Fibroblast of skin of back (primary cell): ENCODE measurements at places on chromosomes 4 and X.

DNA sequence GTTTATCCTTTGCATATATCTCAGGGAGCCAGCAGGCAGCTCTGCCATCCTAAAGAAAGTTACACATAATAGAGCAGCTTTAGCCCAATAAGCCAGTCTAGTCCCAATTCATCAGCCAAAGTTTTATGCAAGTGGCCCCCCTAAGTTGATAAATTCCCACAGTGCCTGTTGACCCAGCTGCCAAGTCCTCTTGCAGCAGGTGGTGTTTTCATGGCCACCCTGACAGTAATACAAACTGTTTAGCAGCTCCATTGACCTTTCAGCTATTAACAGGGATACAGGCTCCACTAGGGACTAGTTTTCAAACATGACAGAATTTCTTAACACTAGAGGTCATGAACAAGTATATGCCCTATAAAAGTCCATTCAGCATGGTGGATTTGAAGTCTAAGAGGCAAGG is 77.5 kb downstream of the HHIP start:
- no peak for DNase-seq

DNA sequence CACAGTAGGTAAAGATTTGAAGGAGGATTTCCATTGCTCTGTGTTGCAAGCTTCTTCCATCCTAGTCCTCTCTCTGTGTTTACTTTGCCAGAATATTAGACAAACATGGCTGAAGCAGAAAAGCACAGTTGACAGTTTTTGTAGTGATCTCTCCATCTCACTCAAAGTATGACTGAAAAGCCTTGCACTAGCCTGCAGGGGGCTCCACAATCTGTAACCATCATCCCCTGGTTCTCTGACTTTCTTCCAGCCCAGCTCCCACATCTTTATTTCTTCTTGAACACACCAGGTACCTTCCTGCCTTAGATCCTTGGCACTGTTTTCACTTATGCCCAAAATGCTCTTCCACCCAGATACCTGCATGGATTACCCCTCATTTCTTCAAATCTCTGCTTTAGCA is 34.1 kb upstream of the HHIP start:
- peak; percentile 7 for DNase-seq

- no peak for DNase-seq
Observed at GRCh38 chrX:10098270-10098713, 58.5 kb upstream of the CLCN4 start.

DNA sequence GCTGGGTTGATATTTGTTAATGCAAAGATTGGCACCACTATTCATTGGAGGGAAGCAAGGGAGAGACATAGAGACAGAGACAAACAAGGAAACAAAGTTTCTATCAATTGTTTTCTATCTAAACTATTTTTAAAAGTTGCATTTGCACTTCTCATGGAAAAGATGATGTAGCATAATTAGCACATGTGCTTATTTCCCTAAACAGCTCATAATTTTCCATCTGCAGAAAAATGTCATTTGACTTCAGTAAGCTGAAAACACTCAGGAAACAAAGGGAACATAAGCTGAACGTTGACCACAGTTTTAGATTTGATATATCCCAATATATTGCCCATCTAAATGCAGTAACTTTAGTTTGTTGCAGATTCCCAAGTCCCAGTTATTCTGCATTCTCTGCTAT is 18.5 kb upstream of the SPP1 start:
- DNase-seq = no peak

DNA sequence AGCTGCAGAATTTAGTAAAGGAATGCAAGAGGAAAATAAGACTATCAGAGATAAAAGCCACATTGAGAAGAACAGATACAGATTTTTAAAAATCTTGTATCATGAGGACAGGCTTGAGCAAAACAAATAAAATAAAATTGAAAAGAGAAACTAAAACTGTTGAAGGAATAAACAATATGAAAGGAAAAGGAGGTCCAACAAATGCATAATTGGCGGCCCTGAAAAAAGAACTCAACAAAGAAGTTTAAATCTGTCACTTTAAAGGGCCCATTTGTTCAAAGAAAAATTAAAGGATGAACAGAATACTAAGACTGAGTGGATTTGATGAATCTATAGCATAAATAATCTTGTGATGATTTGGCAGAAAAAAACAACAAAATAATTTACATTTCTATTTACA is 36.5 kb downstream of the TMPRSS11B start:
- no peak for DNase-seq
